GM12878 (cell line): ENCODE measurements at places on chromosomes 1 and 21. TPM values are rescaled to one million over a fixed set of nuclear protein-coding genes. Genes with fewer than 3 reads are reported as not detected.

- no peaks in the 10 kb centered on the region for H3K36me3 ChIP-seq
- no peak overlapping the region for H3K27ac ChIP-seq
- H3K4me1 ChIP-seq = no peaks in the 10 kb centered on the region
- no peak overlapping the region for H3K4me3 ChIP-seq
- no peak for DNase-seq
- no peaks in the 10 kb centered on the region; the same call in 1 of the 2 replicates for H3K27me3 ChIP-seq
Measured at GRCh38 chr1:30232288-30232899, 491.0 kb downstream of the MATN1 start.

The GJB3 gene
- total RNA-seq = not detected in 2 replicates

- no peaks in the 10 kb centered on the region for H3K27me3 ChIP-seq
- H3K4me1 ChIP-seq = no peaks in the 10 kb centered on the region
Measured at GRCh38 chr1:10629816-10630571, 155.2 kb downstream of the PEX14 start.

DNA sequence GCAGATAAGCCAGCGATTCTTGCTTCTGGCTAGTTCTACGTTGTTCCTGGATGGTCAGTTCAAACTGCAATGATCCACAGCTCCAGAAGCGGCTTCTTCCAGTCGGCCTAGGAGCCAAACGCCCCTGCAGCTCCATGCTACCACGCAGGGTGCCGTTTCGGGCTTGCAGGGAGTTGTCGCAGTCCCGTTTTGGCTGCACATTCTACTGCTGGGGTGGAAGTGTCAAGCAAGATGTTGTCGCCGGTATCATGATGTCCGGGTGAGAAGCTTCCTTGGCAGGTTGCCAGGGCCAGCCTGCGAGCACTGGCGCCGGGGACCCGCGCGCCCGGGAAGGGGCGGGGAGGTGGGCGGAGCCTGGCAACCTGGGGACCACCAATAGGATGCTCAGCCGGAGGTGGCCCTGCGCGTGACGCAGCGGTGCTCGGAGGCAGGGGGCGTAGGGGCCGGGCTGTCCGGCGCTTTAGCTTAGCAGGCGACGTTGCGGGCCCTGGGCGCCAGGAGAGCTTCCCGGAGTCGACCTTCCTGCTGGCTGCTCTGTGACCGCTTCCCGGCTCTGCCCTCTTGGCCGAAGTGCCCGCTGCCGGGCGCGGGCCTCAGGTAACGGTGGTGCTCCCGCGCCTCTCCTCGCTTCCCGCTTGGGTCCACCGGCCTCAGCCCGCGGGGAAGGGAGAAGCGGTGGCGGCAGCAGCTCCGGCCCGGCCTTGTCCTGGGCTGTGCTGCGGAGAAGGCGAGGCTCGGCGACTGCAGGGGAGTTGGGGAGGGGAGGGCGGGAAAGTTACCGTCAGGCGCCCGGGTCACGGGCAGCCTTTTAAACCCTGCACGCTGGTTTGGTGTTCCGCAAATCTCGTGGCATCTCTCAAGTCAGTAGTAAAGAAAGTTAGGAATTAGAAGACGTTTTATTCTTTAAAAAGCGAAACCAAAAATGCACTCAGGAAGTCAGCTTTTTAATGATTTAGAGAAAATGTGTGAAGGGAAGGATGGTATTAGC lies at the start of gene SOAT1:
Gene SOAT1, plus strand, starts transcription at position 458 of the 988 bp plus-strand sequence. CDS start 8,888 bp downstream, outside the sequence.
- H3K4me1 ChIP-seq = no peaks in the 10 kb centered on the region
- peak within 1 kb of the TSS; percentile 78 for H3K27ac ChIP-seq
- H3K4me3 ChIP-seq = peak within 1 kb of the TSS; percentile 100
- no peaks in the 10 kb centered on the region for H3K36me3 ChIP-seq

- H3K27me3 ChIP-seq = no peaks in the 10 kb centered on the region
- no peak overlapping the region for H3K4me3 ChIP-seq
- no peaks in the 10 kb centered on the region for H3K4me1 ChIP-seq
- peak; percentile 0 for DNase-seq
- no peak overlapping the region for H3K27ac ChIP-seq
Measured at GRCh38 chr1:67489643-67490042, 59.4 kb upstream of the SERBP1 start.
